Colonic mucosa (tissue), 4 donors: ENCODE measurements at places on chromosomes 1 and 21. TPM values are rescaled to one million over a fixed set of nuclear protein-coding genes. Genes with fewer than 3 reads are reported as not detected.

- peaks cover 6% of the 10 kb centered on the region for H3K27me3 ChIP-seq
- H3K36me3 ChIP-seq, result no peaks in the 10 kb centered on the region
- H3K4me3 ChIP-seq, result no peak overlapping the region
These were observed 169.9 kb upstream of the CSF3R start for GRCh38 chr1:36652586-36652985.

DNA sequence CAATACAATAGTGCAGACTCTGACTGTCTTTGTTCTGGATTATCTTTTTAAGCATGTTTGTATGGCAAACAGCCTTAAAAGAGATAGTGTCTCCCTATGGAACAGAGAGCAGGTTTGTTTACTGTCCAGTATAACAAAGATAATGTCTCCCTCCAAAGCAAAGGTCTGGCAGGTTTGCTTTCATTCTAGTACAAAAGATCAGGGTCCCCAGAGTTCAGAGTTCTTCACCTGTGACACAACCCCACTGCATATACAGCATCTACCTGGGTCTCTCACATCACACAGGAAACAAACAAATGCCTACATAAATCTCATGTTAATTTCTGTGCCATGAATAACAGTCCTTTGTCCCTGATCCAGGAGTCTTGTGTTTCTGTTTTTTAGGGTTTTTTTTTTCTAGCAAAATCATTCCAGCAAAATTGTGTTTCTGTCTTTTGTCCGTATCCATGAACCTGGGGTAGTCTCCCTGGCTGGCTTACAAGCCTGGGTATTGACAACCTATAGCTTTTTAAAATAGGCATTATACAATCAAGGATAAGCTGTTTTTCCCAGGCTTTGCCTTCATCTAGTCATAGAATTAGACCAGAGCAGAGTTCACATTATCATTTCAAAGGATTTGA lies 89.4 kb upstream of the PTBP2 start:
- H3K36me3 ChIP-seq, result no peaks in the 10 kb centered on the region
- H3K4me1 ChIP-seq, result no peaks in the 10 kb centered on the region
- DNase-seq, result no peak
- H3K27ac ChIP-seq, result no peak overlapping the region
- H3K27me3 ChIP-seq, result no peaks in the 10 kb centered on the region

DNA sequence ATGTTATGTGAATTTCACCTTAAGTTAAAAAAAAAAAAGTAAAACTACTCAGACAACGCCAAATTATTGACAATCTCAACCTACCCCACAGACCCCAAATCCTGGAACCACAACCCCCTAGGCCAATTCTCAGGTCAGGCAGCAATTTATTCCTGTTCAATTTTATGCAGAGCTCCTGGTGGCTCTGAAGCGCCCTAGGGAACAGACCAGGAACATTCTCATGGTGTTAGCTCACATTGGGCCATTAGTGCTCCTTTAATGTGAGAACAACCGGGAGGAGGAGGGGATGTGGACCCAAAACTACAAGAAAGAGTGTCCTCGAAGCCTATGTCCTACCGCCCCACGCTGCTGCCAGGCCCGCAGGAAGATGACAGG lies 403 bp upstream of the PSEN2 start:
- no peaks in the 10 kb centered on the region for H3K4me1 ChIP-seq
- H3K36me3 ChIP-seq, result no peaks in the 10 kb centered on the region
- H3K27ac ChIP-seq, result peak overlapping the region; percentile 38
- no peak for DNase-seq
- H3K27me3 ChIP-seq, result no peaks in the 10 kb centered on the region

DNA sequence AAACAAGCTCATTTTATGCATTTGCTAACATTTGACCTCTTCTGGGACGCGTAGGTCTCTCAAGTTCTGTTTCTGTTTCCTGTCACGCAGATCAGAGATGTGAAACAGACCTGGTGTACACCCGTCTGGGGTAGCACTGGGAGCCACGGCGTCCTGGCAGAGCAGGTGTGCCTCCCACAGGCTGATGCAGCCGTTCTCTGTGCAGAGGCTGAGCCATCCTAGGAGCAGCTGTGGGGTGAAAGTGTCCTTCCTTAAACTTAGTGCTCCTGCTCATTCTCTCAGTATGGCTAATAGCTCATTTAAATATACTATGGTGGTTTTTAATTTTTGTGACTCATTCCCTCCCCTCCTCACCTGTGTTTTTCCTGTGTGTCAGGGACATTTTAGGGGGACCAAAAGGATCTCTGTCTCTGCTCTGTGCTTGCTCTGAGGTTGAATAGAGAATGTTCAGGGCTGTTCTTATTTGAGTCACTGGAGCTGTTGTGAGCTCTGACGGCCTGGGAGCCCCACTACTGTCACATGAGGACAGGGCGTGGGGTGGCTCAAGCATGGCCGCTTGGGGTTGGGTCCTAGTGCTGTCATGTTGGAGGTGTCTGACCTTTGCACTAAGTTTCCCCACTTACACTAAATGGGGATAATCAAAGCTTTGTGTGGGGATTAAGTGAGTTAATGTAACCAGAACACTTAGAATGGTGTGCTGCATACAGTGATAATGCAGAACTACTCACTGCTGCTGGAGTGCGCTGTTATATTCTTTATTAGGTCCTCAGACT lies 43.0 kb downstream of the GALNT2 start:
- H3K27me3 ChIP-seq, result no peaks in the 10 kb centered on the region
- H3K4me1 ChIP-seq, result peaks cover 7% of the 10 kb centered on the region
- DNase-seq, result no peak
- no peaks in the 10 kb centered on the region for H3K36me3 ChIP-seq
- no peak overlapping the region for H3K27ac ChIP-seq

GRCh38 chr1:218352075-218352438 lies 6.9 kb downstream of the TGFB2 start:
- no peaks in the 10 kb centered on the region for H3K4me1 ChIP-seq
- no peak for DNase-seq
- H3K27ac ChIP-seq, result no peak overlapping the region
- H3K36me3 ChIP-seq, result no peaks in the 10 kb centered on the region
- H3K4me3 ChIP-seq, result no peak overlapping the region

DNA sequence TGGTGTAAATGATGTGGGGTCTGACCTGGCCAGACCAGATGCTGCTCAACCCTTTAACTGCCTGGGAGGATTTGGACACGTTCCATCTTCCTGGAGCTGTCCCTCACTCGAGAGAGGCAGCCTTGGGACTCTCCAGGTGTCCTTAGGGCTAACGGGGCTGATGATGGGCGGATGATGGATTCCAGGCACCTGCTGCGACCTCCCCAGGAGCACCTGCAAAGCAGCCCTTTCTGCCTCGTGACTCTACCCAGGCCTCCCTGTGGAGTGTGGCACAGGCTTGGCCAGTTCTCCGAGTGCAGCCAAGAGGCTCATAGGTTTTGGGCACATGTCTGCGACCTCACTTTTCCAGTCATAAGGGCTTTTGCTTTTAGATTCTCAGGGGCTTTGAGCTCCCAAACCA lies 12.3 kb upstream of the TRIM17 start:
- H3K27me3 ChIP-seq, result no peaks in the 10 kb centered on the region
- no peak overlapping the region for H3K27ac ChIP-seq
- DNase-seq, result no peak
- H3K36me3 ChIP-seq, result no peaks in the 10 kb centered on the region
- no peaks in the 10 kb centered on the region for H3K4me1 ChIP-seq
- H3K4me3 ChIP-seq, result no peak overlapping the region

GRCh38 chr21:42607525-42608102 lies 45.8 kb upstream of the PDE9A start:
- H3K27ac ChIP-seq, result no peak overlapping the region
- no peaks in the 10 kb centered on the region for H3K4me1 ChIP-seq
- no peak for DNase-seq
- H3K27me3 ChIP-seq, result no peaks in the 10 kb centered on the region
- no peak overlapping the region for H3K4me3 ChIP-seq

GRCh38 chr1:152886085-152886484 lies 8.0 kb downstream of the SMCP start:
- H3K36me3 ChIP-seq, result no peaks in the 10 kb centered on the region
- no peak for DNase-seq
- no peaks in the 10 kb centered on the region for H3K4me1 ChIP-seq
- H3K27me3 ChIP-seq, result no peaks in the 10 kb centered on the region

- H3K27ac ChIP-seq, result no peak overlapping the region
- H3K36me3 ChIP-seq, result peaks cover 4% of the 10 kb centered on the region
- no peak for DNase-seq
- no peaks in the 10 kb centered on the region for H3K27me3 ChIP-seq
- H3K4me1 ChIP-seq, result peaks cover 11% of the 10 kb centered on the region
These were observed 31.3 kb downstream of the SLC2A1 start for GRCh38 chr1:42927274-42927841.

- H3K4me3 ChIP-seq, result no peak overlapping the region
- peaks cover 19% of the 10 kb centered on the region for H3K36me3 ChIP-seq
- no peaks in the 10 kb centered on the region for H3K4me1 ChIP-seq
- no peaks in the 10 kb centered on the region for H3K27me3 ChIP-seq
- no peak for DNase-seq
These were observed 11.6 kb downstream of the SARS1 start for GRCh38 chr1:109225308-109225707.

DNA sequence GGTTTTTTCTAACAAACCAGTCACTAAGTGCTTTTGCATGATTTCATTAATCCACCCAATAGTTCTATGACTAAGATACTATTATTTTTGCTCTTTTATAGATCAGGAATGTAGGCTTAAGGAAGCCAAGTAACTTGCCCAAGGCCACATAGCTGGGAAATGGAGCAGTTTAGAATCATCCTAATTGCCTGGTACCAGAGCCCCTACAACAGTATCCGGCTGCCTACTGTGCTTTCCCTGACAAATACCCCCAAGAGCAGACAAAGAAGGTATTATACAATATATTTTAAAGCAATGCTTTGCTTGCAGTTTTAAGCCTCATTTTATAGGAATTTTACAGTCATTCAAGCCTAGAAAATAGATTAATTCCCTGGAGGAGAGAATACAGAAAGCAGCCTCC lies 45.5 kb upstream of the RASAL2 start:
- no peak overlapping the region for H3K4me3 ChIP-seq
- no peaks in the 10 kb centered on the region for H3K27me3 ChIP-seq
- no peaks in the 10 kb centered on the region for H3K36me3 ChIP-seq
- H3K4me1 ChIP-seq, result peaks cover 2% of the 10 kb centered on the region
- no peak overlapping the region for H3K27ac ChIP-seq
- DNase-seq, result no peak

- peaks cover 8% of the 10 kb centered on the region for H3K4me1 ChIP-seq
- no peaks in the 10 kb centered on the region for H3K27me3 ChIP-seq
- no peaks in the 10 kb centered on the region for H3K36me3 ChIP-seq
- no peak for DNase-seq
- H3K27ac ChIP-seq, result no peak overlapping the region
These were observed 69.2 kb downstream of the SH3GLB1 start for GRCh38 chr1:86773341-86774288.

- H3K4me1 ChIP-seq, result no peaks in the 10 kb centered on the region
- no peak for DNase-seq
- no peak overlapping the region for H3K27ac ChIP-seq
- H3K4me3 ChIP-seq, result no peak overlapping the region
- no peaks in the 10 kb centered on the region for H3K27me3 ChIP-seq
- H3K36me3 ChIP-seq, result no peaks in the 10 kb centered on the region
These were observed 151.8 kb upstream of the ST6GALNAC5 start for GRCh38 chr1:76715474-76715873.

DNA sequence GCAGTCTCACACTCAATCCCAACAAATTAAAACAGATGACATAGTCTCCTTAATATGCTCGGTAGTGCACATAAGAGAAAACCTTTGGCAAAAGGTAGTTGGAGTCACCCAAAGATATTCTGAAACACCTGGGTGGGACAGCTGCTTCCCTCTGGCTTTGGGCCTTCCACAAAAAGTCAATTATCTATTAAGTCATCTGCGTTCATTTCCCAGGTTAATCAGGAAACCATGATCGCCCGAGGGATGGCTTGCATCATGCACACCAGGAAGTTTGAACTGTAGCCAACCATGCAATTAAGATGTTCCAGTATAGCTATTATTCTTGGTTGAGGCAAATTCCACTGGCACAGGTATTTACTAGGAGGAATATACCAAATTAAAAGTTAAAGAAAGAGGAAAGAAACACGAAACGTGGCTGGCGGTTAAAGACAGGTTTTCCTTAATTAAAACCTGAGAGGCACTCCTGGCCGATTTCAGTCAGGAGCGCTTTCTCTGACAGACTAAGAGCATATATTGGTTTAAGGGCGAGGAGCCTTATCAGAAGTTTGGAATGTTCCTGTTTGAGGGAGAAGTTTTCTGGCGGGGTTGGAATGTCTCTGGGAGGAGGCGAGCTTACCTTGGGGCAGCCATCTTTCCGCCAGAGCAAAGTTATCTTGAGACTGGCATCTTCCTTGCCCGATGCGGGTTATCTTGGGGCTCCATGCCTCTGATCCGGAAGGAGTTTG lies 19.9 kb downstream of the CLDN17 start:
- no peaks in the 10 kb centered on the region for H3K36me3 ChIP-seq
- no peaks in the 10 kb centered on the region for H3K27me3 ChIP-seq
- no peaks in the 10 kb centered on the region for H3K4me1 ChIP-seq
- H3K4me3 ChIP-seq, result no peak overlapping the region

- H3K4me3 ChIP-seq, result no peak overlapping the region
- no peaks in the 10 kb centered on the region for H3K36me3 ChIP-seq
- DNase-seq, result no peak
- no peaks in the 10 kb centered on the region for H3K4me1 ChIP-seq
- H3K27ac ChIP-seq, result no peak overlapping the region
These were observed 120.4 kb upstream of the GREM2 start for GRCh38 chr1:240732390-240732789.

DNA sequence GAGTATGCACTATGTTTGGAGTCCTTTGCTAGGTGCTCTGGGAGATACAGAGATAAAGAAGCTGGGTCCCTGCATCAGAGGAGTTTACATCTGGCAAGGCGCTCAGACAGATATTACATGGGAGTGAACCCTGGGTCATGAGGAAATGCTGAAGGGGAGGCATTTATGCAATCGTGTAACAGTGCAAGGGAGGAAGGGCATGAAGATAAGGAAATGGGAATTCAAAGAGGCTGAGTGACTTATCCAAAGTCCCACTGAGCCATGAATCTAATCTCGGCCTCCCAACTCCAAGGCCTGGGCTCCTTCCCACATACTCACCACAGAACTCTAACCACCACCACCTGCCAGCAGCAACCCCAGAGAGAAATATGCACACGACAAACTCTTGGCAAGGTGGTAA lies 51.6 kb downstream of the FAM163A start:
- no peak for DNase-seq
- no peak overlapping the region for H3K4me3 ChIP-seq
- no peaks in the 10 kb centered on the region for H3K4me1 ChIP-seq
- H3K27me3 ChIP-seq, result no peaks in the 10 kb centered on the region
- no peak overlapping the region for H3K27ac ChIP-seq

GRCh38 chr1:236959112-236959511 lies 45.1 kb downstream of the MT1HL1 start:
- H3K27me3 ChIP-seq, result no peaks in the 10 kb centered on the region
- no peak overlapping the region for H3K27ac ChIP-seq
- H3K4me3 ChIP-seq, result no peak overlapping the region
- H3K36me3 ChIP-seq, result no peaks in the 10 kb centered on the region
- H3K4me1 ChIP-seq, result no peaks in the 10 kb centered on the region
- no peak for DNase-seq

- no peaks in the 10 kb centered on the region for H3K27me3 ChIP-seq
- no peaks in the 10 kb centered on the region for H3K36me3 ChIP-seq
- H3K4me1 ChIP-seq, result no peaks in the 10 kb centered on the region
These were observed 77.4 kb downstream of the SCMH1 start for GRCh38 chr1:41164727-41165126.

GRCh38 chr1:234692966-234693580 lies 83.1 kb upstream of the IRF2BP2 start:
- no peaks in the 10 kb centered on the region for H3K36me3 ChIP-seq
- no peaks in the 10 kb centered on the region for H3K4me1 ChIP-seq
- no peak for DNase-seq
- H3K27me3 ChIP-seq, result no peaks in the 10 kb centered on the region
- H3K27ac ChIP-seq, result no peak overlapping the region

EPHB2 gene
- 150 TPM for total RNA-seq

ARF1 gene
- total RNA-seq, result 522 TPM

CLEC20A gene
- total RNA-seq, result not detected

KIF17 gene
- 0.27 TPM for total RNA-seq

SCMH1 gene
- 32.7 TPM for total RNA-seq

MTARC1 gene
- 37.0 TPM for total RNA-seq

TRPM2 gene
- 4.2 TPM for total RNA-seq
